ENCODE measurements at places on chromosomes 12 and 14. TPM values are rescaled to one million over a fixed set of nuclear protein-coding genes. Genes with fewer than 3 reads are reported as not detected.

AHNAK2 gene
- total RNA-seq = 9.2 TPM

SLC17A8 gene
- total RNA-seq = not detected

EGLN3 gene
- under 0.01 TPM for total RNA-seq

TRHDE gene
- 6.3 TPM for total RNA-seq

SLC5A8 gene
- not detected for total RNA-seq

BEGAIN gene
- total RNA-seq = 0.14 TPM

ITGA5 gene
- total RNA-seq = 790 TPM
